ENCODE measurements at places on chromosomes 2 and 18.

DNA sequence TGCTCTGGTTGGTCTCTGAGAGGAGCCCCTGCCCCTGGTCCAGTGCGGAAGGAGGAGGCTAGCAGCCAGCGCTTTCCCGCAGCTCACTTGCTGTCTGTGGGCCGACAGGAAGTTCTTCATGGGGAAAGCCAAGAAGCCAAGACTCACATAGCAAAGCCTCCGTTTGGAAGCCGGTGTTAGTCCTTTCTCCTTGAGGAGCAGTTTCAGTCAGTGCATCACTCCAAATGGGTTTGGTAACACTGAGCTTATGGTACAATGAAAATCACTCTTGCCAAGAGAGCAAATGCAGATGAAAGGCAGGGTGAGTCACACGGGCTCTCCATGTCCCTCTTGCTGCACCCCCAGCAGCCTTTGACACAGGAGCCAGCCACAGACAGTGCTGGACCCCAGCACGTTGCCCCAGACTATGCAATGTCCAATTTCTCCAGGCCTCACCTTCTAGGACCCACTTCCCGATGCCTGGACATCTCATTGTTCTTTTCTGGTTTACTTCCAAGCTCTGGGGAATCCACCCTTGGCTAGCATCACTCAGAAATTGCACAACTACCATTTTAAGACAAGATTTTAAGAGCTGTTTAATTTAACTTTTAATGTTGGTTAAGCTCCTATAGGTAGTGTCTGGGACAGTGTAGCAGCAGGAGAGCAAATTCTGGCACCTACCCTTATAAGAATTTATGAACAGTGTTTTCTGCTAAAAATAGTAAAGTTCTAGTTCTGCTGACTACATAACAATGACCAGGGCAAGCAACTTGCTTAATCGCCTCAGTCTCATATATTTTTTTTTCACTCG, 174.9 kb downstream of the ASB1 start:
- no peak for DNase-seq

DNA sequence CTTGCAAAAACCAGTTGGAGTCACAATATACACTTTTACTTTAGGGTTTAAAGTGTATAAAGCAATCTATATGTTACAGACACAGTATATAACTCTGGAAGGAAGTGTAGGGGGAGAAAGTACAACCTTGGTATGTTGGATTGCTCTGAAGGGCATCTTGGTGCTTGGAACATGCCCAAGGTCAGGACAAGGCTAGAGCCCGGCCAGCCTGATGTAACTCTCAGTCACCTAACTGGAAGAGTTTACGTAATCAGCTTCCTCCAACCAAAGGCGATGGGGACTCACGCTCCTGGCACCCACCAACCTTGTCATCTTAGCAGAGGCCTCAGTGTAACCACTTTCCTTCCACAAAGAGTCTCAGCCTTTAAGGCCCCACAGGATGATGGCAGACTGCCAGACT, 181.1 kb upstream of the ACAA2 start:
- DNase-seq = no peak

DNA sequence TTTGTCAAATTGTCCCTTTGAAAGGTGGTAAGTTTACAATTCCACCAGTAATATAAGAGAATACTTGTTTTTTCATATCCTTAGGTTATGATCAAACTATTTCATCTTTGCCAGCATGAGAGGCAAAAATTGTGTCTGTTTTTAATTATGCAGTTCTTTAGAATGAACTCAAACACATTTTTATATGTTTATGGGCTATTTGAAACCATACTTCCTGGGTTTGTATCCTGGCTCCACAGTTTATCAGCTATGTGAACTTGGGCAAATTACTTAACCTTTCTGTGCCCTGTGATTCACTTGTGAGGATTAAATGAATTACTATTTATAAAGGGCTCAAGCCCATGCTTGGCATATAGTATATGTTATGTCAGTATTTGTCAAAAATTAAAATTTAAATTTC, 109.4 kb downstream of the TANC1 start:
- DNase-seq = no peak

GRCh38 chr2:218659988-218660358, 490 bp downstream of the BCS1L start:
- DNase-seq = no peak

Data from D341Med (cell line).